Cardiac fibroblast (primary cell): ENCODE measurements at places on chromosomes 11 and 22.

GRCh38 chr11:95372097-95372656 lies 141.2 kb upstream of the SESN3 start:
- DNase-seq, result no peak

DNA sequence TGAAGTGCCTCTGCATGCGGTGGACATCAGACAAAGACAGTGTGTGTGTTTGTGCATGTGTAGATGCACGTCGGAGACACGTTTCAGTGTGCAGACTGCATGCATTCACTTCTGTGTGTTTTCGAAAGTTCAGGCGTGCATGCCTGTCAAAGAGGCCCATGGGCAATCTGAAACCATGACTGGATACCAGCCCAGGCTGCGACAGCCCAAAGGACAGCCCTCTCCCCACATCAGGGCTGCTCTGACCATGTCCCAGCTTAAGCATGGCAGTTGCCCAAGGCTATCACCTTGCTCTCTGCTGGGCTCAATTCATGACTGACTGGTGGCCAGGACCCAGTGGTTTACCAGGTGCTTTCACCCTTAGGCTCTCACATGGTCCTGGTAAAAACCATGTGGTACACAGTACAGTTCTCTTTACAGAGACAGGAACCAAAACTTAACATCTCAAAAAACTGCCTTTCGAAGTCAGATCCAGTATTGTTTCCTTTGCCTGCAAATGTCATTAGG lies 423.7 kb upstream of the CADM1 start:
- DNase-seq, result no peak

- peak; percentile 9 for DNase-seq
Measured at GRCh38 chr22:30132290-30132996, 52.2 kb downstream of the HORMAD2 start.

DNA sequence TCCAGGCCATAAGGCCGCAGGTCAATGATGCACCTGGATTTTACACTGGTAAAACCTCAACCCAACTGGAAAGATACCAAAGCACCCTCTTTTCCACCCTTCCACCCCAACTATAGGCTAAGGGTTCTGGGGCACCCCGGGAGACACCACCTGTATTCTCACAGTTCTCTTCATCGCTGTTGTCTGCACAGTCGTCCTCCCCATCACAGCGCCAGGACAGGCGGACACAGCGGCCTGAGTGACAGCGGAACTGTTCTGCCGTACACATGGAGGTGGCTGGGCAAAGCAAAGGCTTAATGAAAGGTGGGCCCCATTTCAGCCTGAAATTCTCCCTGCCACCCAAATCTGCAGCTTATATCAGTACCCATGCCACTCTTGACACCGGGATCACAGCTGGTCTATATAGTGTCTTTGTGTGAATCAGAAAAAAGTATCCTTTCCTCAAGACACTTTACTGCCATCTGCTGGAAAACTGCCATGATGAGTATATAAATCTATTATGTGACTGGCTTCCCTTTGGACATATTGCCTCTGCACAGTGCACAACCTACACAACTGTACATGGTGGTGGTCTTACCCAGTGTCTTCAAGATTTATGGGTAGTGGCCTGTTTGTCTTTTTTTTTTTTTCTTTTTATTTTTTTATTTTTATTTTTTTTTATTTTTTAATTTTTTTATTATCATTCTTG lies 21.5 kb downstream of the LRP4 start:
- DNase-seq, result peak; percentile 67

- peak; percentile 40 for DNase-seq
Measured at GRCh38 chr11:72807021-72807693, 7.1 kb upstream of the ATG16L2 start.

GRCh38 chr11:76747153-76747914 lies 35.8 kb upstream of the TSKU start:
- no peak for DNase-seq

DNA sequence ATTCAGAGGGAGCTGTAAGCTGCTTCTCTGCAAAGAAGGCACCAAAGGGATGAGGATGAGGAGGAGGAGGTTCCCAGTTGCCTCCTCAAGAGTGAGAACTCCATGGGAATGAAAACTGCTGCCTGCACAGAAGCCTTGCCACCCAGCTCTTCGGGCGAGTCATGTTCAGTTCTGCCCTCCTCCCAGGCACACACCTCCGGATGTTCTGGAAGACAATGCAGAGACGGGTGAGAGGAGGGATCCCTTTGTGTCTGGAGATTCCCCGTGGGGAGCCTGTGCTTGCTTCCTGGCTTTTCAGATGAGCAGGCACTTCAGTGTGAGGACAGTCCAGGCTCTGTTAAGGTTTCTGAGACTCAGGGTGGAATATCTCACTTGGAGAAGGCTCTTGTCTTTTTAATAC lies 295.6 kb downstream of the DDX10 start:
- no peak for DNase-seq

GRCh38 chr11:18669219-18669596 lies 29.4 kb upstream of the TMEM86A start:
- DNase-seq, result peak; percentile 15

DNA sequence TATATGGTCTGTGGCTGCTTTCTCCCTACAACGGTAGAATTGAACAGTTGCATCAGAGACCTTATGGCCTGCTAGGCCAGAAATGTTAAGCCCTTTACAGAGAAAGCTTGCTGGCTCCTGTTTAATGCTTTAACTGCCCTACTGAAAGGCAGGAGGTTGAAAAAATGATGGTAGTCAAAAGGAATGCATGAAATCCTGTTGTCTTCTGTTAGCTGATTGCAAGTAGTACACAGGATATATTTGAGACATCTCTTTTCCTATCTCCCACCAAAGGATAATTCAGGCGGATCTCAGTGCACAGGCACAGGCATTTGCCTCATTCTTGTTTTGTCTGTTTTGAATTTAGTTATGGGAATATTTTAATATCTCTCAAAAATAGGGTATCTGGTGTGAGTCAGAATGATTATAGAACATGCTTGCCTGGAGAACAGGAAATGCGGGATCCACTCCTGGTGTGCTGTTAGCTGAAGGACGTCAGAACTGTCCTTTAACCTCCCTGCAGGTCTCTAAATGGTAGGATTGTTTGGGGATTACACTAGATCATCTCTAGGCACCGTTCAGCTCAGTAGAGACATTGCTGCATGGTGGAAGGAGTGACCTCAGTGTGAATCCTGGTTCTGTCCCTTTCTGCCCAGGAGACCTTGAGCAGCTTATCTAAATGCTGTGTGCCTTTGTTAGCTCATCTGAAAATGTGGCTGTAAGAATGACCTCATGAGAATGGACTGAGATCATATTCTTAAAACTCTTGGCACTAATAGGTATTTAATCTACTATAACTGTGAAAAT lies 49.5 kb downstream of the PACS1 start:
- peak; percentile 91 for DNase-seq

GRCh38 chr11:17314232-17314547 lies 37.4 kb upstream of the NCR3LG1 start:
- DNase-seq, result peak; percentile 88
